ENCODE measurements at places on chromosomes 1 and 21.

DNA sequence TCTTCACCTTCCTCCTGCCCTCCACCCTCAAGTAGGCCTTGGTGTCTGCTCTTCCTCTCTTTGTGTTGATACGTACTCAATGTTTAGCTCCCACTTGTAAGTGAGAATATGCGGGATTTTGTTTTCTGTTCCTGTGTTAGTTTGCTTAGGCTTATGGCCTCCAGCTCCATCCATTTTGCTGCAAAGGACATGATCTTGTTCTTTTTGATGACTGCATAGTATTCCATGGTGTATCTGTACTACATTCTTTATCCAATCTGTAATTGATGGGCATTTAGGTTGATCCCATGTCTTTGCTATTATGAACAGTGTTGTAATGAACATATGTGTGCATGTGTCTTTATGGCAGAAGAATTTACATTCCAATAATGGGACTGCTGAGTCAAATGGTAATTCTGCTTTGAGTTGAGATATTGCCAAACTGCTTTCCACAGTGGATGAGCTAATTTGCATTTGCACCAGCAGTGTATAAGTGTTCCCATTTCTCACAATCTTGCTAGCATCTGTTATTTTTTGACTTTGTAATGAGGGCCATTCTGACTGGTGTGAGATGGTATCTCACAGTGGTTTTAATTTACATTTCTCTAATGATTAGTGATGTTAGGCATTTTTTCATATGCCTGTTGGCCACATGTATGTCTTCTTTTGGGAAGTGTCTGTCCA, 272.7 kb downstream of the SDCCAG8 start:
- no peak for DNase-seq

GRCh38 chr1:182195733-182196132, 134.2 kb upstream of the ZNF648 start:
- no peak for DNase-seq

- no peak for DNase-seq
Observed at GRCh38 chr1:210755991-210756659, 377.8 kb downstream of the KCNH1 start.

- DNase-seq: peak; percentile 39
Observed at GRCh38 chr1:95002540-95003432, 70.0 kb downstream of the ALG14 start.

DNA sequence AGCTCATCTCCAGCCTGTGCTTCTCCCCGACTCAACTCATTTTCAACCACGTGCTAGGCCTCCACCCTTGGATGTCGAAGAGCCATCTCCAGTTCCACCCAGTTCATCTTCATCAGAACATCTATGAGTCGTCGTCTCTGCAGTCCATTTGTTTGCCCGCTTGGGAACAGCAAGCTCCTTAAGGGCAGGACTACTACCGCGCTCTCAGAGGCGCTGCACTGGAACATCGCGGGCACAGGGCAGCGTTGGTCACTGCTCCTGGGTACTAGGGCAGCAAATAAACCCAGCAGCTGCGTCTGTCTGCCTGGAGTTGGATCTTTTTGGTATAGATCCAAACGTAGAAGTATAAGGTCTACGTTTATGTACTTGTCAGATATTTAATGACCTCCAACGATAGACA, 478 bp upstream of the PRDM2 start:
- no peak for DNase-seq

DNA sequence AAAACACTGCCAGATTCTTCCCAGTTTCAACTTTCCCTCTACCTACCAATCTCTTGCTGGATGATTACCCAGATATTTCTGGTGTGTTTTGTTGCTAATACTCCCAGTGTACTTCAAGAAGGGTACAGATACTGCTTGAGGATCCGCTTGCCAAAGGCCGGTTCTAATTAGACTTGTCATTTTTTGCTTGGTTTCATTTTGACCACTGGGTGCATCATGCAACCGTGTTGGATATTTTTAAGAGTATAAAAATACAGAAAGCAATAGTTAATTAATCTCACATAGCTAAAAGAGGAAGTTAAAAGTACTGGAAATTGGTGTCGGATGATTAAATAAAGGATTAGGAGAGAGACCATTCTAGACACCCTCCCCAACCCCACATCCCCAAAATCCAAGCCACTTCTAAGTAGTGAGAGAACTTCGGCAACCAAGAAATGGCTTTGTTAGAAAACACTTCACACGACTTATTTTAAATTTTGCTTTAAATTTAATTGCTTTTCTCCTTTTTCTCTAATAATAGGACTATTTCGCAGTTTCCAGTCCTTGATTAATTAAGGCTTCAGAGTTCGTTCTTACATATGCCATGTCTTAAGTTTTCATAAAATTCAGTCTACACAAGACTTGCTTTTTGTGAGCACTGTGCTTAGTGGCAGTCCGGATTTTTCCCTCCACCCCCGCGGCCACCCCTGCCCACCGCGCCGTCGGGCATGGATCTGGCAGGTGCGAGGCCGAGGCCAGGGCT, 2.5 kb upstream of the CDKN2C start:
- DNase-seq: no peak

- peak; percentile 68 for DNase-seq
Observed at GRCh38 chr1:225498549-225499136, 70.8 kb upstream of the LBR start.

GRCh38 chr1:209742409-209743144, 13.3 kb upstream of the TRAF3IP3 start:
- peak; percentile 74 for DNase-seq

GRCh38 chr1:230067871-230068620, 1.0 kb downstream of the GALNT2 start:
- DNase-seq: no peak

- peak; percentile 25 for DNase-seq
Observed at GRCh38 chr1:241518476-241519307, 863 bp downstream of the FH start.

DNA sequence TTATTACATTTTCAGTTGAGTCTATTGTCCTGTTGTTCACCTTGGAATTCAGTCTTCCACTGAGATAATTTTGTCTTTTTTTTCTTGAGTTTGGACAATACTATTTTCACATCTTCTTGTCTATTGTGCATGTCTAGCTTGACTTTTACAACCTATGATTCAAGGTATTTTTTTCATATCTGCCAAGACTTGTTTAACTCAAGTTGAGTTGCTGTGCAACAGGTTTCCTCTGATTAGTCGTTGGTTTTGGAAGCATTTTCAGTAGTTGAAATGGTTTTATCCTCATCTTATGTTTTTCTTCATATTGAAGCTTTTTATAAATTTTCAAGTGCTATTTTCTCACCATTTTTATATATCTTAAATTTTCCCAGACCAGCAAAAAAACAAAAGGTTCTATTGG, 103.6 kb downstream of the SCMH1 start:
- no peak for DNase-seq

DNA sequence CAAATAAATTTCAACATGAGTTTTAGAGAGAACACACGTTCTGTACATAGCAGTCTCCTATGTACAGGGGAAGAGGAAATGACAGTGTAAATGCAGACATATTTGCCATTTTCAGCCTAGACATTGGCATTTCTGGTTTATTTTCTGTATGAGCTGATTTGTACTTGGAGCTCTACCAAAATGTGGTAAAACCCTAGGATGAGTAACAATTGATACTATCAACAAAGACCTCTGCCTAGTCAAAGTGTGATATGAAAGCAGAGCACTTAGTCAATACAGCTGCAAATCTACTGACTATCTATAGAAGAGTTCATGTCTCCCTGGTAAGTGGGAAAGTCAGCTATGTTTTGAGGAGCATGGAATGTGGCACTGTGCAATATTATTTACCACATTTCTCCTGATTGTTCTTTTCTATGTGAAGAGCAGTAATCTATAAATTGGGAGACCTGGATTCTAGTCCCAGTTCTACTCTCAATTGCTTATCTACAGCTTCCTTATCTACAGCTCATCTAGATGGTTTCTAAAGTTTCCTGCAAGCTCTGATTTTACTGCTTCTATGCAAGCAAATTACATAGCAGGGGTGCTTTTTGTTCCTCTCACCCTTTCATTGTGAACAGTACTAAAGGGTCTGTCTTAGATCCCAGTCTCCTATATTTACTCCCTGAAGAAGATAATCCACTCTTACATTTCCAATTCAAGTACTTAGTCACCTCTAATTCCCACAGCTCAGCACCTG, 334.2 kb downstream of the NTNG1 start:
- peak; percentile 2 for DNase-seq

GRCh38 chr1:34164771-34165391, at the start of gene CSMD2:
TSS of gene CSMD2 (minus strand) at chr1:34165230. CDS start at chr1:34165097, 133 bp downstream.
- DNase-seq: peak; percentile 23

DNA sequence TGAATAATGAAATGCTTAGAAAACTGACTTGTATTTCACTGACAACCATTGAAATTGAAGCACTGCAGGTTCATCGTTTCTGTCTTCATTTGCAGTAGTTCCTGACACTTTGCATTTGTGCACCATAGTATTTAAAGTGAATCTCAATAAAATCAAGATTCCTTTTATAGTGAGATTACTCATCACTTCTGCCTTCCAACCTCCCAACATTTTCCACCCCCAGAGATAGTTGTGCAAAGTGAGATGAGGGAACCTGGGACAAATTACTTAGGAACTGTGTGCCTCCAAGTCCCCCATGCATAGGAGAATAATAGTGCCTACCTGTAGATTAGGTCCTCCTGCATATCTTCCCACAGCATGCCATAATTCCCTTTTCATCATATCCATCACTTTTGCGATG, 114.9 kb upstream of the DPT start:
- DNase-seq: no peak

DNA sequence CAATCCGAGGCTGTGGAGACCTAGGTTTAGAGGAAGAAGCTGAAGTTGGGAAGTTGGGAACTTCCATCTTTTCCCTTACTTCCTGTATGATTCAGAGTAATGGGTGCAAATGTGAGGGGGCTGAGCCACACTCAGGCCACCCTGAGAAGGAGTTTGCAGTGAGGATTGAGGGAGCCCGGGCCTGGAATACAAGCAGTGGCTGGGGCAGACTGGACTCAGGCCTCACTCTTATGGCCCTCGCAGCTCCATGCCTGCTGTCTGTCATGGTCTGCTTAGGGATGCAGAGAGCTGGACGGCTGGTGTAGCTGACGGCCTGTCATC, 73.7 kb upstream of the RAB4A start:
- DNase-seq: no peak

GRCh38 chr1:37157634-37158033, 123.3 kb upstream of the GRIK3 start:
- no peak for DNase-seq

DNA sequence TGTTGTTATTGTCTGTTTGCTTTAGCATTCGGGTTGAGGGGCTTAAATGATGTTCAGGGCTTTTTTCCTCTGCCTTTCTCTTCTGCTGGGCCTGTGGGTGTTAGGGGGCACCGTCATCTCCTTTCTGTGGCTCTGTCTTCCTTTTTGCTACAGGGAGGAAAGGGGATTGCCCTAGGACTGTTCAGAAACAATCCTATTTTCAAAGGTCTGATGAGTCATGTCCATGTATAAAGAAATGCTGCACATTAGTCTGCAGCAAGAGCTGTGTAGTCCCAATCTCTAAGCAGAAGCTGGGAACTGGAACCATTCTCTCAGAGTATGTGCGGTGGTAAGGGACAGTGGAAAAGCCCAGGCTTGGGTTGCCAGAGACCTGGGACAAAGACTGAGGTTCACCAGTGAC, 462.3 kb downstream of the OMA1 start:
- no peak for DNase-seq

- DNase-seq: peak; percentile 27
Observed at GRCh38 chr1:78377356-78377928, 113.3 kb upstream of the PTGFR start.

DNA sequence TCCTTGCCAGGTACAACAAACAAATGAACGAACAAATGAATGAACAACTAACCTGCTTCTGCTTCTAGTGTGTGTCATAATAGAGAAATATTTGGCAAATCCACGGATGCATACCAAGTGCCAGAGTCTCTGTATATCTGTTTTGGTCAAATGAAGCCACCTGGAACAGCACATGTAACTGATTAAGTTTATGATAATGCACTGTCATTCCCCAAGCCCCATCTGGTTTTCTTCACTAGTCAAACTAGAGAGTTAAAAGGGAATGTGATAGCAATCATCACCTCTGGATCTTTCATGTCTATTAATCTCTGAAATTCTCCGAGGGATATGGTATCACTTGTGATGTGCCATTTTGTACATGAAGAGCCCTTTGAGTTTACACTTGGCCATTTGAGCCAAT, 21.0 kb upstream of the SCAF4 start:
- DNase-seq: no peak

- peak; percentile 9 for DNase-seq
Observed at GRCh38 chr1:226548256-226549093, at the start of gene STUM. TSS of gene STUM (plus strand) at chr1:226548764. CDS start at chr1:226548905, 141 bp downstream.

- DNase-seq: no peak
Observed at GRCh38 chr21:45512626-45513002, 29.6 kb downstream of the SLC19A1 start.

DNA sequence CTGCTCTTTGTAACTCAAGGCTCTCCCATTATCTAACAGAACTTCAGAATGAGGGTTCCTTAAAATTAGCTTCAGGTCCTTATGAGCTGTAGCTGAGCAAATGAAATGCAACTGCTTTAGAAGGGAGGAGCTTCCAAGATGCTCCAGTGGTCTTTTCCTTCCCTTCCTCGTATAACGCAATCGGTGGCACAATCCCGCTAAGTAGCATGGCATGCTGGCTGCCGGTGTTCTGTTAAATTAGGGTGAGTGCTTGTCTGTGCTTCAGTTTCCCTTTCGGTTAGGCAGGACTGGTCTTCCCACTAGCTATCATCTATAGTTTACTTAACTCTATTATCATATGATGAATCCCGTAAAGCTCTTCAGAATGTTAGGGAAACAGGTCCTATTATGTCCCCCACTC, 917 bp downstream of the KIAA0040 start:
- DNase-seq: no peak

DNA sequence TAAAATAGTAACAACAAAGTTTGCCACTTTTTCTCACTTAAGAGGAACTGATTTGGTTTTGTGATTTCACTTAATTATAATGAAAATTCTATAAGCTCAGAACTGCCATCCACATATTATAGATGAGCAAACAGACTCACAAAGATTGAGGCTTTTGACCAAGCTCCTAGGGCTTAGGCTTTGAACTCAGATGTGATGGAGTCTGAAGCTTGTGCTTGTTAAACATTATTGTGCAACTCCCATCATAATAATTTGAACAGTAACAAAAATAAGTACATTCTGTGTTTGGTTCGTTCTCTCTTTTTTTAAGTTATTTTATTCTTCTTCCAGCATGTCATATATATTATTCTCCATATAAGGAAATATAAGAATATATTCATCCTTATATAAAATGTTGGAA, 403.4 kb downstream of the PTPRC start:
- DNase-seq: no peak

DNA sequence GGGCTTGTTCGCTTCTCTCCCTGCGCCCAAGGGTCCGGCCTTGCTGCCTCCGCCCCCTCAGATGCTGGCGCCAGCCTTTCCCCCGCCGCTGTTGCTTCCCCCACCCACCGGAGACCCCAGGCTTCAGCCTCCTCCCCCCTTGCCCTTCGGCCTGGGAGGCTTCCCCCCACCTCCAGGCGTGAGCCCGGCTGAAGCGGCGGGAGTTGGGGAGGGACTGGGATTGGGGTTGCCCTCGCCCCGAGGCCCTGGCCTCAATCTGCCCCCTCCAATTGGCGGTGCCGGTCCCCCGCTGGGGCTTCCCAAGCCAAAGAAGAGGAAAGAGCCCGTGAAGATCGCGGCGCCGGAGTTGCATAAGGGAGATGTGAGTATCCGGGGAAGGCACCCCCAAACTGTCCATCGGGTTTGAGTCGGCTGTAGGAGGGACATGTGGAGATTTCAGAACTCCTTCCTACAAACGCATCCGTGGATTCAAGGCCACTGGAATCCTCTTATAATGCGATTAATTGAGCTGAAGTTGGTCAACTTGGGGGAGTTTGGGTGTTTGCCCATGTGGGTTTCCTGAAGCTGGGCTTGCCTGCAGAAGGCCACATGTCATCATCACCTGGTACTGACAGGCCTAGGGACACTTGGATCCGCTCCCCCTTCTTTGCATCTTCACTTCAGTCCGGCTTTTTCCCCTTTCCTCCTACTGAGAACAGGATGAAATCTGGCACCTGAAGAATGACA, 707 bp downstream of the PRCC start:
- DNase-seq: no peak

Data from IMR-90 (cell line).